ENCODE measurements at places on chromosomes 12 and 14.

- DNase-seq = no peak
Measured at GRCh38 chr14:73944432-73945158, 5.3 kb downstream of the FAM161B start.

- no peak for DNase-seq
Measured at GRCh38 chr12:118299791-118300460, 72.8 kb downstream of the TAOK3 start.

GRCh38 chr12:87981495-87981894 is 47.7 kb downstream of the C12orf50 start:
- DNase-seq = no peak

- peak; percentile 18 for DNase-seq
Measured at GRCh38 chr12:45762185-45763110, 32.9 kb downstream of the ARID2 start.

DNA sequence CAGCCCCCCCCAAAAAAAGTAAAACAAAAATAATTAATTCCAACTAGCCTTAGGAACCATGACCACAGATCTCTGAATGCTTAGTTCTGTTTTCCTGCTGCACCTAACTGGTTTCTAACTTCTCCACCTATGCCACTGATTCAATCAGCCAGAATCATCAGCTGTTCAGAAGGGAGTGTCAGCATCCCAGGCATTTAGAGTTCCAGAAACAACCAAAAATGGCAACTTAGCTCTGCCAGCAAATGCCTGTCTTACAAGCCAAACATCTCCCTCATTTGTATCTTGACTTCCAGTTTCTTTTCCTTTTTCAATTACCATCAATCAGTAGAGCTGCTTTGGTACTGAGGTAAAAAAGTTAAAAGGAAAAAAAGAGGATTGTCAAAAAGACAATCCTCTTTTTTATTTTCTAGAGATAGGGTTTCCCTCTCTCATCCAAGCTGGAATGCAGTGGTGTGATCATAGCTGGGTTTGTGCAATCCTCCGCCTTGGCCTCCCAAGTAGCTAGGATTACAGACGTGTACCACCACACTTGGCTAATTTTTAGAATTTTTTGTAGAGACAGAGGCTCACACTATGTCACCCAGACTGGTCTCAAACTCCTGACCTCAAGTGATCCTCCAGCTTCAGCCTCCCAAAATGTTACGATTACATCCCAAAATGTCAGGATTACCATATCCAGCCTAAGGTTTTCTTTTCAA is 45.2 kb upstream of the ISM2 start:
- no peak for DNase-seq

All from NCI-H2081 treated with DMSO at 0.1 percent for 48 hours (cell line).